Gastroesophageal sphincter (tissue), 4 donors: ENCODE measurements at places on chromosomes 11 and 22.

DNA sequence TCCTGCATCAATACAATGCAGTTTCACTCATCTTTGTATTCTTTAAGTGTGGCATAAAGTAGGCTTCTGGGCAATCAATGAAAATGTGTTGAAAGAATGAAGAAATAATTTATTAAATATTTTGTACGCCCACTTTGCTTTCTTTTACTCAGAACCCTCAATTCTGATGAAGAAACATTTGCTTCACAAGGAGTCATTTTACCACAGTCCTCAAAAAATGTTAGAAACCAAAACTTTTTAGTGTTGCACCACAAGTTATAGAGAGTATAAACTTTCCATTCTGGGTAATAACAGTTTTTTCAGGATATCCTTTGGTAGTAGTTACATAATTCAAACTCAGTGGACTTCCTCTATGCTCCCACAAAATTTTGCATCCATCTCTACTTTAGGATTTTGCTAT, 360.5 kb downstream of the DLG2 start:
- no peaks in the 10 kb centered on the region for H3K36me3 ChIP-seq
- no peak overlapping the region for H3K27ac ChIP-seq
- ATAC-seq, result no peak
- H3K4me1 ChIP-seq, result no peaks in the 10 kb centered on the region
- no peaks in the 10 kb centered on the region for H3K27me3 ChIP-seq

GRCh38 chr11:95571718-95572260, 217.8 kb downstream of the FAM76B start:
- no peaks in the 10 kb centered on the region for H3K4me1 ChIP-seq
- H3K27me3 ChIP-seq, result no peaks in the 10 kb centered on the region
- no peaks in the 10 kb centered on the region for H3K36me3 ChIP-seq
- no peak overlapping the region for H3K27ac ChIP-seq
- ATAC-seq, result no peak

- H3K27ac ChIP-seq, result no peak overlapping the region
- ATAC-seq, result no peak
- H3K4me1 ChIP-seq, result no peaks in the 10 kb centered on the region
- no peak overlapping the region for H3K4me3 ChIP-seq
- H3K36me3 ChIP-seq, result no peaks in the 10 kb centered on the region
- no peaks in the 10 kb centered on the region for H3K27me3 ChIP-seq
These were observed 20.3 kb upstream of the TNRC6B start for GRCh38 chr22:40157330-40157945.

DNA sequence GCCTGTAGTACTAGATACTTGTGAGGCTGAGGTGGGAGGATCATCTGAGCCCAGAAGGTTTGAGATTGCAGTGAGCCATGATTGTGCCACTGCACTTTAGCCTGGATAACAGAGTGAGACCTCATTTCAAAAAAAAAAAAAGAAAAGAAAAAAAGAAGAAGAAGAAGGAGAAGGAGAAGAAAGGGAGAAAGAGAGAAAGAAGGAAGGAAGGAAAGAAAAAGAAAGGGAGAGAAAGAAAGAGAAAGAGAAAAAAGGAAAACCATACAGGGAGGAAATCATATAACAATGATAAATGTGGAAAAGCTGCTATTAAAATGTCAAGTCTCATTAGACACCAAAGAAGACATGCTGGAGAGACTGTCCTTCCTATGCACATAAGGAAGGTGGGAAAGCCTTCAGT, 5.7 kb upstream of the PRDM10 start:
- peaks cover 13% of the 10 kb centered on the region for H3K4me1 ChIP-seq
- H3K27me3 ChIP-seq, result no peaks in the 10 kb centered on the region
- H3K36me3 ChIP-seq, result no peaks in the 10 kb centered on the region
- ATAC-seq, result no peak
- no peak overlapping the region for H3K27ac ChIP-seq
- no peak overlapping the region for H3K4me3 ChIP-seq

DNA sequence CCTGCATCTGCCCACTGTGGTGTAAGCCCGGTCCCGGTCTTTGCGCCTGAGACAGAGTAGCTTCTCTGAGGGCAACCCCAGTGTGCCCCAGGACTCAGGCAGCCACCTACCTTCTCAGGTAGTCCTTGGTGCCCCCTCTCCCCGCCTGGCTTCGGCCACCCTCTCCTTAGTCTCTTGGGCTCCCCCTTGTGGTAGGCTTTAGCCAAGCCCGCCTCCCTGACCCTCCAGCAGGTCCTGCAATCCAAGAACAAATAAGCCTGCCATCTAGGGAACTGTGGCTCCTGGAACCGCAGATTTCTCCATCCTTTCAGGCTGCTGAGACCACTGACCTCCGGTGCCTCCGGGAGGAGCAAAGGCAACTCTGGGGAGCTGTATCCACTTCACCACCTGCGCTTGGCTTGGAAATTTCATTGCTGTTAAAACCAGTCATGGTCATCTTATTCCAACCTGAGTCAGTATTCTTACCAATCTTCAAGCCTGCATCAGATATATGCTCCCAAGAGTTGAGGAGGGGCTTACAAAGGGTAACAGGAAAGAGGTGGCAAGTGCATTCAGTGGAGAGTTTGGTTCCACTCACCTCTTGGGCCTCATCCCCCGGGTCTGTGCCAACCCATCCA, 52.8 kb upstream of the TENM4 start:
- peak; percentile 68 for ATAC-seq
- H3K4me1 ChIP-seq, result no peaks in the 10 kb centered on the region
- no peak overlapping the region for H3K4me3 ChIP-seq
- no peak overlapping the region for H3K27ac ChIP-seq
- peaks cover 6% of the 10 kb centered on the region for H3K27me3 ChIP-seq
- no peaks in the 10 kb centered on the region for H3K36me3 ChIP-seq

DNA sequence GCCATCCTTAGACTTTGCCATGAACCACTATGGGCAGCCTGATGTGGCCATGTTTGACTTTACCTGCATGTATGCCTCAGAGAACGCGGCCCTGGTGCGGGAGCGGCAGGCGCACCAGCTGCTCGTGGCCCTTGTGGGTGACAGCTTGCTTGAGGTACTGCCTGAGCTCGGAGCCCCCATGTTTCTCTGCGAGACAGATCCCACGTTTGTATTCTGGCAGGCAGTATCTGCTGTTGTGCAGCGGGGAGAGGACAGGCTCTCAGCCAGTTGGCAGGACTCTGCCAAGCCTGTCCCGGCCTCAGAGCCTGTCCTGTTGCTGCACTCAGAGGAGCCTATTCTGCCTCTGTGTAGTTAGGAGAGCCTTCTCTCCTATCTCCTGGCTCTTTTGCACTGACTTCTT, 109.9 kb downstream of the MICAL2 start:
- peaks cover 77% of the 10 kb centered on the region for H3K4me1 ChIP-seq
- H3K36me3 ChIP-seq, result peaks cover 57% of the 10 kb centered on the region
- peak overlapping the region; percentile 59 for H3K27ac ChIP-seq

DNA sequence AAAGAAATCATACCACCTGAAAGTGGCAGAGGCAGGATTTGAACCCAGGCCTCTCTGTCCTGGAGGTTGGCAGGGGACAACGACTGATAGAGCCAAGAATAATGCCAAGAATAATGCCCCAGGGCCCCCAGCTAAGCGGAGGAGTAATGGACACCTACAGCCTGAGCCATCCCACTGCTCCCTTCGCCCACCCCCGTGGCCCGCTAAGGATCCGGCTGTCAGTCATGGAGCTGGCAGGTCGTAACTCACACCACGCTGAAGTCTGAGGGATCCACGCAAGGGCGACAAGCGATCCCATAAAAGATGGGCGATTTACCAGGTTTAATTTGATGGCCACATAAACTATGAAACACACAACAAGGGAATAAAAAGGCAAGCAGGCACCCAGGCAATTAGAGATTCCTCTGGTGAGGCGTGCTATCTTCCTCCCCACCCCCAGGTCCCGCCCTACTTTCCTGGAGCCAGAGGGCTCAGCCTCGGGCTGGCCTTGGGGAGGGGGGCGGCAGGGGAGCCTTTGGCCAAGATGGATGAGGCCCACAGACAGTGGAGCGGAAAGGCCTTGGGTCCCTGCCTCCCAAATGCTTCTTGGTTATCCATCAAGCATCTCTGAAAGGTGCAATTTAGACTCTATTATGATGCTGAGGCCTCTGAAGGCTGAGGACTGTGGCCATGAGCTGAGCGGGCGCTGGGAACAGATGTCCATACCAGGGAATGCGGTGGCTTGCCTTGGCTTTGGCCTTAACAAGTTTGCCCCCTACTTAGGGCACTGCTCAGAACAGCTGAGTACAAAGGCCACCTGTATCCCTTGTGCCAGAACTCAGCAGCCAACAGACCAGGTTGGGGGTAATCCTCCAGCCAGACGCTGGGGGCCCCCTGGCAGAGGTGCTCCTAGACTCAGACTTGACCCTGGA, 55.2 kb downstream of the MACROD1 start:
- no peaks in the 10 kb centered on the region for H3K4me1 ChIP-seq
- H3K4me3 ChIP-seq, result no peak overlapping the region
- no peaks in the 10 kb centered on the region for H3K36me3 ChIP-seq
- no peak overlapping the region for H3K27ac ChIP-seq
- H3K27me3 ChIP-seq, result no peaks in the 10 kb centered on the region

GRCh38 chr11:61693922-61694601, 13.9 kb downstream of the DAGLA start:
- peak overlapping the region; percentile 91 for H3K27ac ChIP-seq
- H3K27me3 ChIP-seq, result no peaks in the 10 kb centered on the region
- H3K4me3 ChIP-seq, result no peak overlapping the region
- no peaks in the 10 kb centered on the region for H3K36me3 ChIP-seq
- H3K4me1 ChIP-seq, result peaks cover 86% of the 10 kb centered on the region

DNA sequence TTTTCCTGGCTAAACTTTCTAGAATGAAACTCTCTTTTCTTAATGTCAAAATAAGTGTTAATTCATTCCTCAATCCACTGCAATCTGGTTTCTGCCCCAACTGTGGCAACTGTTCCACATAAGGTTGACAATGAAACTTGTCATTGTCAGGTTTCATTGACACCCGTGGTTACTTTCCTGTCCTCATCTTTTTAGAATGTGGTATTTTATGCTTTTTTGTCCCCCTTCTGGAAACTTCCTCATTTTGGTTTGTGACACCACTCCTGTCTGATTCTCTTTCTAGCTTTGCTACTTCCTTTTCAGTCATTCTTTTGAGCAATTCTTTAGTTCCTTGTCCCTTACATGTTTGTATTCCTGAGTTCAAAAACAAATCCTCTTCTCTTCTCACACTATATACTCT, 7.5 kb upstream of the PDE3B start:
- no peaks in the 10 kb centered on the region for H3K36me3 ChIP-seq
- H3K27ac ChIP-seq, result peak overlapping the region; percentile 15
- H3K4me1 ChIP-seq, result no peaks in the 10 kb centered on the region

GRCh38 chr11:34380696-34381095, 22.9 kb upstream of the ABTB2 start:
- no peak overlapping the region for H3K27ac ChIP-seq
- H3K4me3 ChIP-seq, result no peak overlapping the region
- no peaks in the 10 kb centered on the region for H3K27me3 ChIP-seq
- H3K4me1 ChIP-seq, result no peaks in the 10 kb centered on the region
- ATAC-seq, result no peak
- no peaks in the 10 kb centered on the region for H3K36me3 ChIP-seq

DNA sequence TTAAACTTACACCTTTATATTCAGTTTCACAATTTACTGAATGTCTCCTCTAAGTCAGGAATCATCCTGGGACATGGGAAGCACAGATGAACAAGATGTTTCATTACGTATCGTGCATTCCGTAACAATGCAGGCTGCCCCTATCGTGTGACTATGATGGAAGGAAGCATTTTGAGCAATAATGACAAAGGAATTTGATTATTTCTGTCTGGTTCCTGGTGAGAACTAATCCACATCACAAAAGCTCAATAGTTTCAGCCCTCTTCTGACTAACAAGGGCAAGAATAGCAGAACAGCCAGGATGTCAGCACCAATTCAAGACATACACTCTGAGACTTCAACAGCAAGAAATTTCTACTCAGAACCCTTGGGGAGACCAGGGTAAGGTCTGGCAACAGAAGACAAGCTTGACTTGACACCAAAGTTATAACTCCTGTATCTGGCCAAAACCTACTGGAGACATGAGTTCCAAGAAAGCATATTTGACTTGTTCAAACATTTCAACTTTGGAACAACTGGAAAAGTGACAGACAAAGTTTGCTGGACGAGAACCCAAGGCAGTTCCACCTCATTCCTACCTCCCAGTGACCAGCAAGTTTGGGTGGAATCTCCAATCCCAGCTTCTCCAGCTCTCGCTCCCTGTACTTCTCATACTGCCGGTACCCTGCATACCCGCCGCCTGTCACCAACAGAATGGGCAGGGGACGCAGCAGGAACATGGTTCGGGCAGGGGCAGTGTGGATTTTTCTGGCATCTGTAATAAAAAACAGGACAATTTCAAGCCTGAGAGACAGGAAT, 14.3 kb downstream of the PISD start:
- no peaks in the 10 kb centered on the region for H3K4me1 ChIP-seq
- no peak overlapping the region for H3K27ac ChIP-seq
- H3K36me3 ChIP-seq, result no peaks in the 10 kb centered on the region

DNA sequence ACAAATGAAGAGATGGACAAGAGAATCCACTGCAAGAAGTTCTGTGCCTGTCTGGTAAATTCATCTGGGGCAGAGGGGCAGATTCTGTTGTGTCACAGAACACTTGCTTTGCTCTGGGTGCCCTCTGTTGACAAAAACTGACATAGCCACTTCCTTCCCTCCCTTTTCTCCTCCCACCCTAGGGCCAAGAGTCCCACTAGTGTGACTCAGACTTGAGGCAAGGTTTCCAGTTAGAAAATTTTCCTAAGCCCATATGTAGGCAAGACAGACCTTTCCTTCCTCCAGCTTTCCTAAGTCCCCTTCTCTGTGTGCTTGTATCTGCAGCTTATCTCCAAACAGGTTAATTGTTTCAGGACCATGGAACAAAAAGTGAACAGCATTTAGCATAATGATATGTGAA, 106.8 kb downstream of the RBFOX2 start:
- no peak overlapping the region for H3K4me3 ChIP-seq
- no peaks in the 10 kb centered on the region for H3K36me3 ChIP-seq
- peak; percentile 94 for ATAC-seq

- H3K27me3 ChIP-seq, result no peaks in the 10 kb centered on the region
- ATAC-seq, result no peak
- peaks cover 8% of the 10 kb centered on the region for H3K4me1 ChIP-seq
- H3K4me3 ChIP-seq, result no peak overlapping the region
- no peaks in the 10 kb centered on the region for H3K36me3 ChIP-seq
These were observed 23.4 kb downstream of the CHRDL2 start for GRCh38 chr11:74707602-74708510.

GRCh38 chr11:6565988-6566703, 37.3 kb downstream of the RRP8 start:
- no peaks in the 10 kb centered on the region for H3K36me3 ChIP-seq
- no peaks in the 10 kb centered on the region for H3K4me1 ChIP-seq
- ATAC-seq, result no peak
- H3K4me3 ChIP-seq, result no peak overlapping the region
- no peaks in the 10 kb centered on the region for H3K27me3 ChIP-seq

GRCh38 chr22:17267661-17268330, 48.6 kb upstream of the ADA2 start:
- ATAC-seq, result no peak
- H3K27ac ChIP-seq, result no peak overlapping the region

DNA sequence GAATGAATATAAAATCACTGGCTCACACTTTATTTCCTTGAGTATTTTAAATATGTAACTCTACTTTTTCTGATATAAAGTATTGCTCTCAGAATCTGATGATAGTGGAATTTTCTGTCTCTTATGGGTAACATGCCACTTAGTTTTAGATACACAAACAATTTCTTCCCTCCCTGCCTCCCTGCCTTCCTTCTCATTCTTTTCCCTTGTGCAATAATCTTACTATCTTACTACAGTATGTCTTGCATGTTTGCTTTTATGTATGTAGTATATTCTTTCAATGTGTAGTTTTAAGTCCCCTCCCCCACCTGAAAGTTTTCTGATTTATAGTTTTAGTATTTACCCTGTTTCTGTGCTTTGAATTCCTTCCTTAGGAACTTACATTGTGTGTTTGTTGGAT, 48.4 kb downstream of the INSC start:
- H3K4me3 ChIP-seq, result no peak overlapping the region
- H3K27ac ChIP-seq, result no peak overlapping the region
- ATAC-seq, result no peak
- no peaks in the 10 kb centered on the region for H3K4me1 ChIP-seq
- no peaks in the 10 kb centered on the region for H3K36me3 ChIP-seq
